ENCODE measurements at places on chromosomes 1 and 21. TPM values are rescaled to one million over a fixed set of nuclear protein-coding genes. Genes with fewer than 3 reads are reported as not detected.
A peak's percentile ranks its signal among the peaks of the same experiment; 100 is the strongest.

TCEA3 gene
- polyA plus RNA-seq: 39.8 TPM

WNT4 gene
- polyA plus RNA-seq: 4.5 TPM

TTF2 gene
- polyA plus RNA-seq: 32.7 TPM

APCS gene
- polyA plus RNA-seq: not detected

SPATA17 gene
- 3.9 TPM for polyA plus RNA-seq

PEF1 gene
- polyA plus RNA-seq: 58.4 TPM

CYP4A22 gene
- not detected for polyA plus RNA-seq

CHODL gene
- 2.6 TPM for polyA plus RNA-seq

KCNK1 gene
- polyA plus RNA-seq: 5.6 TPM

CBS gene
- polyA plus RNA-seq: 3.0 TPM

GRCh38 chr1:185734929-185735700 lies 924 bp downstream of the HMCN1 start:
- peak; percentile 60 for DNase-seq

DNA sequence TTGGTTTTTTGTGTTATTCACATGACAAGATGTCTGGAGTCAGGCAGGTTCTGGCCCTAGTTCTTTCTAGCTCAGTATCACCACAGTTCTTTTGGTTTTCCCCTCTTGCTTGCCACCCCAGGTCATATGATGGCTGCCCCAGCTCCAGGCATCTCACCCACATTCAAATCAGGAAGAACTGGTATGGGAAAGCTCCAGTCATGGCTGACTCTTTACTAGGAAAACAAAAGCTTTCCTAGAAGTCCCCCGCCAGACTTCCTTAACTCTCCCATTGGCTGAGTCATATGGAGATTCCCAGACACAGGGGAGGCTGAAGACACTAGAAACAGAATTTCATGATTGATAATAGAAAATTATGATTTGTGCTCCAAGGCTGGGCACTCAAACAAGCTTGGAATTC lies 22.1 kb upstream of the EYA3 start:
- DNase-seq: no peak

DNA sequence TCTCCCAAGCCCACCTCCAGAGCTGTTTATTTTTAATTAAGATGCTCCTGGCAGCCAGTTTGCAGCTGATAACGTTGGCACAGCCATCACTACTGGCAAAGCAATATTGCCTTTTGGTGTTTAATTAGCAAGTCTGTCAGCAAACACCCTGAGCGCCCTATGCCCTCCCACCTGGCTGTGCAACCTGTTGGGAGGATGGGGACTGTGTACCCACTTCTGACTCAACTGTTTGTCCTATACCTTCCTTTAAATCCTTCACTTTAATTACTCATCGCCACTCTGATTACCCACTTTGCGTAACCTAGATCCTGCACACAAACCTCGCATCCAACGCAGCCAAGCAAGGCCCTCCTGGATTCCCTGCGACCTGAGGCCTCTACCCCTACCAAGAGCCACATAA lies 67.1 kb downstream of the BCAR3 start:
- no peak for DNase-seq

GRCh38 chr21:43345746-43346409 lies 81.1 kb downstream of the SIK1 start:
- DNase-seq: no peak

DNA sequence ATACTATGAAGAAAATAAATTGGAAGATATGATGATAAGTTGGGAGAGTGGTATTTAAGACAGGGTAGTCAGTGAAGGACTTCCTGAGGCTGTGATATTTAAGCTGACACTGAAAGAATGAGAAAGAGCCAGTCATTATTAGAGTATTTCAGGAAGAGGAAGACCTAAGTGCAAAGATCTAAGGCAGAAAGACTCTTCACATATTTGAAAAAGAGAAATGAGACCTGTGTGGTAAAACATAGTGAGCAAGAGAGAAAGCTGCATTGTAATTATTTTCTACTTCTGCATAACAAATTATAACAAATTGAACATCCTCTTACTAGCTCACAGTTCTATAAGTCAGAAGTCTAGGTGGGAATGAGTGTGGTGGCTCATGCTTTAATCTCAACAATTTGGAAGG lies 34.6 kb upstream of the DOCK7 start:
- no peak for DNase-seq

DNA sequence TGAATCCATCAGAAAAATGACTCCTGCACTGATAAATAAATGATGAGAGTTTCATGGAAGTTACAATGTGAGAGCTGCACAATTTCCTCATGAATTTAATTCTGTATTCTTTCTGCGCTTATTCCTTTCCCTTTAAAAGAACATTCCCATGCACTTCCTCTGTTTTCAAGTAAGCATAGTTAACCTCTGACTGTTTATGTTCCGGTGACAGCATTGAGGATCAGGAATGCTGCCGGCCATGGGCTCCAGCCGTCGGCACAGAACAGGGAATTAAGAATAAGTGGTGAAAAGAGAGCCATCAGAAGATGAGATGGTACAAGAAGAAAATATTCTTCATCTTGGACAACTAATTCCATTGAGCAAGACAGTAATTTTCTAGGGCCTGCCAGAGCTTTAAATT lies 65.3 kb downstream of the SUSD4 start:
- DNase-seq: no peak

DNA sequence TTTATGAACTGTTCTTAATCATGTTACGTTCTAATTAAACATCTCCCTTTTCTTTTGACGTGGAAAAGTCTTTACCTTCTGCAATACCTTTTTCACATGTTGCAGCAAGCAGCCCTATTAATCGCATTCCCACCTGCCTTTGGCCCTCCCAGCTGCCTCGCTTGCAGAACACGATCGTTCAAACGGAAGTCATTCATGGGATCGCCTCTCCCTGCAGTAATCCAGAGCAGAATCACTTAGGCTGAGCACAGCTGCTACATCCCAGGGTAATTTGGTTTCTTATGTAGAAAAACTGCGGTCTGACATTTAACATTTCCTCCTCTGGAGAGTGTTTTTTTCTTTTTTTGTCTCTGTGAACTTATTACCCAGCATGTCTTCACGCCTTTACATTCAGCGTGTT lies 206.3 kb downstream of the KIF26B start:
- no peak for DNase-seq

DNA sequence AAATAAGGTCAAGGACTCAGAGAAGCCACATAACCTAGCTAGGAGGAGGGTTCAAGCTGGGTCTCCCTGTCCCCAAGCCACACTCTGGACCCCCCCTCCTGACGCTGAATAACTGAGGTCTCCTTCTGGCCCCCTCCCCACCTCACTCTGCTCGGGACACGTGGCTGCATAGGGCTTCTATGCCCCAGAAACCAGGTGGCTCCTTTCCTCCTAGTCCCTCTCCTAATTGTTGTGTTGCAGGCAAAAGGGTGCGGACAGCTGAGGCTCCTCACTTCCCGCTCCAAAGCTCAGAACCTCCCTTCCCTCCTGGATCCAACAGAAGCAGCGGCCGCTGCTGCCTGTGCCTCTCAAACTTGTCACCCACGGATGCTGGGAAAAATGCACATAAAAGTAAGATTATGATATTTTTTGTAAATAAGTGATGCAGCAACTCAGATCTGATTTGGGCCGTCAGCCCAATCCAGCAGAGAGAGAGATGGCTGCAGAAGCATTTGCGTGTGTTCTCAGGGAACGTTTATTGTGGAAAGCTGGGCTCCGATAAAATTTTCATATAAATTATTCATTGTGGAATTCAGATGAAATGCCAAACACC lies 40.8 kb upstream of the C1orf174 start:
- no peak for DNase-seq

DNA sequence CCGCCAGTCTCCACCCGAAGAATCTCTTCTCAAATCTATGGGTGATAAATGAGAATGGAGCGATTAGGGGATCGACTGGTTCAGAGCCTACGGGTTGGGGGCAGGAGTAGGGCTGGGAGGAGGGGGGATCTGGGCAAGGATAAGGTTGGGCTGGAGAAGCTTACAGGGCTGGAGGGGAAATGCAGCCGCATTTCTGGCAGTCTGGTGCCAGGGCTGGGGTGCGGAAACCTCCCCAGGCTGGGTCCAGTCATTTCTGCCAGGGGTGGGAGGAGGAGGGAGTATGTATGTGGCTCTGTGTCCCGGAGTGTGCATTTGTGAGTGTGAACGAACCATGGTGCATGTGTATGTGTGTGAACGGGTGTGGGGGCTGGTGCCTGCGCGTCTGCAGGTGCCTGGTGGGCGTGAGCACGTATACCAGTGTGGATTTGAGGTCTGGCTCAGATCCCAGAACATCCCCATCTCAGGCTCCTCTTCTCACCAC lies 10.2 kb downstream of the C1orf216 start:
- no peak for DNase-seq

- no peak for DNase-seq
Measured at GRCh38 chr1:222785529-222785928, 29.3 kb upstream of the DISP1 start.

DNA sequence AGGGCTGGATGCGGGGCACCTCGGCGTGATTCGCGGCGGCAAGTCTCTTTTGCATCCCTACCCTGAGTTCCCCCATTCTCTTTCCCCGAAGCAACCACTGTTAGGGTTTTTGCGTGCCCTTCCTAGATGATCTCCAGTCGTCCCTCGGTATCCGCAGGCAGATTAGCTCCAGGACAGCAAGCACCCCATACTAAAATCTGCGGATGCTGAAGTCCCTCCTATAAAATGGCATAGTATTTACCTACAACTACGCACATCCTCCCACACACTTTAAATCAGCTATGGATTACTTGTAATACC lies 22.8 kb upstream of the CFAP126 start:
- no peak for DNase-seq

DNA sequence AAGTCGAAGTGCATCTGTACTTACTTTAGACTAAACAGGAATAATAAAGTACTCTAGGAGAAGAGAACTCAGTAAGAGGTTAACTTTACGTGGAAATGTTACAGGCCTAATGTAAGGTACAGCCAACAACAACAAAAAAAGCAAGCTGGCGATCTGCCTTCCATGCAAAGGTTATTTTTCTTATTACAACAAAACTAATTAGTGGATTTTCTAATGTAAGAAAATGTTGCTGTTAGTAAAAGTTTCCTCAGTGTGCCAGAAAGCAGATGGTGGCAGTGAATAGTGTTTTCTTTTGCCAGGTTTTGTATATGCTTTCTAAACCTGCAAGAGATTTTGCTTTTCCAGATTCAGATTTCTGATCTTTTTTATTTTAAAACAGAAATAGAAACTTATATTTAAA lies 179.2 kb downstream of the NFIA start:
- no peak for DNase-seq

GRCh38 chr21:43270800-43271301 lies 102.0 kb downstream of the CRYAA start:
- DNase-seq: no peak

- DNase-seq: no peak
Measured at GRCh38 chr1:59743324-59744091, 71.2 kb upstream of the HOOK1 start.

DNA sequence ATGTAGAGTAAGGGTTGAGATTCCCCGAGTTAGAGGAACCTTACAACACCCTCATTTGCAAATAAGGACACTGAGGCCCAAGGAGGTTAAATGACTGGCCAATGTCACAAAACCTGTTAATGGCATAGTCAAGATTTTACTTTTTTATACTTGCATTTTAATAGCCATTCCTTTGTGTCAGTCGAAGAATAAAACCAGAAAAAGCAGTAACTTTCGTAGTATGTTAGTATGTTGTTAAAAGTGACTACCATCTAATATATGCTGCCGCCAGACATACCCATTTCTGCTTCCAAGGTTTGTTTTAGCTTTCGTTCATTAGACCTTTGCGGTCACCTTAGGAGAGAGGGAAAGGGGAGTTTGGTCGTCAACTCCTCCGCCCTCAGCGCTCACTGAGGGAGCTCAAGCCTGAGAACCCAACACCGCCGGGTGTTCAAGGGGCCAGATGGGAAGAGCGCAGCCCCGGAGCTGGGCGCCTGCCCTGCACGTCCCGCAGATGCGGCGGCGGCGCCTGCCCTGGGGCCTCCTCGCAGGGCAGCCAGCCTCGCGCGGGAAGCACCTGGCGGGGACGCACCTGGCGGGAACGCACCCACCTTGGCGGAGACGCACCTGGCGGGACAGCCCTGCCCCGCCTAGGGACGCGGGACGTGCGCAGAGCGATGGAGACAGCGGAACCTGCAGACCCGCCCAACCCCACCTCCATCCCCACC lies 466 bp downstream of the VPS26C start:
- DNase-seq: no peak

DNA sequence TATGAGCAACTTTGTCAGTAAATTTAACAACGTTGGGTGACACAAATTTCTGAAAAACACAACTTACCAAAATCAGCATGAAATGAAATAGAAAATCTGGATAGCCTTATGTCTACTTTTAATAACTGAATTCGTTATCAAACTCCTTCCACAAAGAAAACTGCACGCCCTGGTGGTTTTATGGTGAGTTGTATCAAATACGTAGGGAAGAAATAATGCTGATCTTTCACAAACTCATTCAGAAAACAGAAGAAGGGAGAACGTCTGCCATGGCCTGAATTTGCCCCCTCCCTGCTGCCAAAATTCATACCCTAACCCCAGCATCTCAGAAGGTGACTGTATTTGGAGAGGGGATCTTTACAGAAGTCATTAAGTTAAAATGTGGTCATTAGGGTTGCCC lies 50.0 kb upstream of the COL18A1 start:
- no peak for DNase-seq

GRCh38 chr21:35090403-35090802 lies 41.3 kb upstream of the RUNX1 start:
- no peak for DNase-seq

- DNase-seq: no peak
Measured at GRCh38 chr1:241593186-241593585, 47.0 kb downstream of the CHML start.

- no peak for DNase-seq
Measured at GRCh38 chr21:22076471-22076870, 1078.3 kb downstream of the NCAM2 start.

DNA sequence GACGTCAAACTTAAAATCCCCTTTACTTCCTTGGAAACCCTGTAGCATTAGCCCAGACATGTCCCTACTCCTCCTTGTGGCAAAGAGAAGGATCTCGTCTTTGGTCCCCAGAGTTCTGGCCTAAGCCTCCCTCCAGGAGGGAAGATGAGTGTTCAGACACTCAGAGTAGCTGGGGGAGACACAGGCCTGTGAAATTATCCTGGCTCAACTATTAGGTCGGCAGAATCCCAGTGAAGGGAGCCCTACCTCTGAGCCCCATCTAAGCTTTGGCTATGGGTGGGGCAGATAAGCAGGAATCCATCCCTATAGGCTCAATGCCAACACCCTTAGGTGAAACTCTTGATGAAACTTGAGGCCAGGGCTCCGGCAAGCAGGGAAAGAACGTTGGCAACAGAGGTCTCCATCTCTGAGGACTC lies 1.7 kb upstream of the SFN start:
- DNase-seq: no peak

DNA sequence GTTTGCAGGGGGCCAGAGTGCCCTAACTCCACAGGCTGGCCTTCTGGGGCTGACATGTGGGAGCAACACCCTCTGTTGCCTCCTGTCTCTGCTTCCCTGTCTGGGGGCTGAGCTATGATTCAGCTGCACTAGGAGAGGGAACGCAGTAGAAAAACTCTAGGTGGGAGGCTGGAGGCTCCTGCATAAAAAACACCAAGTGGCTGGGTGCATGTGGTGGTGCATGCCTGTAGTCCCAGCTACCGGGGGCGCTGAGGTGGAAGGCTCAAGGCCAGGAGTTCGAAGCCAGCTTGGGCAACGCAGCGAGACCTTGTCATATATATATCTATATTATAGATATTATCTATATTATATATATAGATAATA lies 5.6 kb downstream of the KIF17 start:
- DNase-seq: no peak

Measured in right lung (tissue), 10 donors.